ENCODE measurements at places on chromosomes 12 and 14.

- peak; percentile 6 for DNase-seq
These were observed 116.3 kb upstream of the VASH1 start for GRCh38 chr14:76644855-76645518.

- DNase-seq, result no peak
These were observed 27.9 kb downstream of the CLEC9A start for GRCh38 chr12:10058387-10058786.

- peak; percentile 6 for DNase-seq
These were observed at the start of gene PLEKHD1 for GRCh38 chr14:69484444-69485314. TSS of gene PLEKHD1 (plus strand) at chr14:69484728. CDS start at chr14:69484966, 238 bp downstream.

- peak; percentile 13 for DNase-seq
These were observed 707 bp downstream of the G2E3 start for GRCh38 chr14:30559638-30560091.

DNA sequence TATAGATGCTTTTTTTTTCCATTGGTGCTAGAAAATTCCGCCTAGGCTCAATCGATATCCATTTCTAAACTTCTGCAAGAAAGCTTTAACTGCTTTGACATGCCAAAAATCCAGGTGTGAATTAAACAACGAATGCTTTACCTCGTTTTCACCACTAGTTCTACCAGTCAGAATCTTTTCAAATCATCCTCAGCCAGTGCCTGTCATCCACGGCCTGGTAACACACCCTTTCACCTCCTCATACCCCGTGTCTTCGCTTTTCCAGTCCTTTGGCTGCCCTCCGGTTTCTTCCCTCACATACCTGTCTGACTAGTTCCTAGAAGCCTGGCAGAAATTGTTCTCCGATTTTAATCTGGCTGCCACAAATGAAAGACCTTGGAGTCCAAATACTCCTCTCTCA, 1.4 kb upstream of the PHC1 start:
- DNase-seq, result peak; percentile 8

GRCh38 chr12:58086930-58087329, 145.6 kb downstream of the ATP23 start:
- no peak for DNase-seq

DNA sequence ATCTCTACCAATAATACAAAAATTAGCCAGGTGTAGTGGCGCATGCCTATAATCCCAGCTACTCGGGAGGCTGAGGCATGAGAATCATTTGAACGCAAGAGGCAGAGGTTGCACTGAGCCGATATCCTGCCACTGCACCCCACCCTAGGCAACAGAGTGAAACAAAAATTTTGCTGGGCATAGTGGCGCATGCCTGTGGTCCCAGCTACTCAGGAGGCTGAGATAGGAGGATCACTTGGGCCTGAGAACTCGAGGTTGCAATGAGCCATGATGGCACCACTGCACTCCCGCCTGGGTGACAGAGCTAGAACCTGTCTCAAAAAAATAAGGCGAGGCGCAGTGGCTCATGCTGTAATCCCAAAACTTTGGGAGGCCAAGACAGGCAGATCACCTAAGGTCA, 9.5 kb downstream of the ATXN2 start:
- no peak for DNase-seq

- DNase-seq, result peak; percentile 5
These were observed 1.1 kb upstream of the CATSPERB start for GRCh38 chr14:91732859-91733477.

- DNase-seq, result no peak
These were observed 780.2 kb upstream of the SEL1L start for GRCh38 chr14:82313889-82314288.

GRCh38 chr14:58919217-58919616, 269.2 kb upstream of the DAAM1 start:
- no peak for DNase-seq

- DNase-seq, result no peak
These were observed 64.9 kb downstream of the FBXO33 start for GRCh38 chr14:39367387-39367751.

DNA sequence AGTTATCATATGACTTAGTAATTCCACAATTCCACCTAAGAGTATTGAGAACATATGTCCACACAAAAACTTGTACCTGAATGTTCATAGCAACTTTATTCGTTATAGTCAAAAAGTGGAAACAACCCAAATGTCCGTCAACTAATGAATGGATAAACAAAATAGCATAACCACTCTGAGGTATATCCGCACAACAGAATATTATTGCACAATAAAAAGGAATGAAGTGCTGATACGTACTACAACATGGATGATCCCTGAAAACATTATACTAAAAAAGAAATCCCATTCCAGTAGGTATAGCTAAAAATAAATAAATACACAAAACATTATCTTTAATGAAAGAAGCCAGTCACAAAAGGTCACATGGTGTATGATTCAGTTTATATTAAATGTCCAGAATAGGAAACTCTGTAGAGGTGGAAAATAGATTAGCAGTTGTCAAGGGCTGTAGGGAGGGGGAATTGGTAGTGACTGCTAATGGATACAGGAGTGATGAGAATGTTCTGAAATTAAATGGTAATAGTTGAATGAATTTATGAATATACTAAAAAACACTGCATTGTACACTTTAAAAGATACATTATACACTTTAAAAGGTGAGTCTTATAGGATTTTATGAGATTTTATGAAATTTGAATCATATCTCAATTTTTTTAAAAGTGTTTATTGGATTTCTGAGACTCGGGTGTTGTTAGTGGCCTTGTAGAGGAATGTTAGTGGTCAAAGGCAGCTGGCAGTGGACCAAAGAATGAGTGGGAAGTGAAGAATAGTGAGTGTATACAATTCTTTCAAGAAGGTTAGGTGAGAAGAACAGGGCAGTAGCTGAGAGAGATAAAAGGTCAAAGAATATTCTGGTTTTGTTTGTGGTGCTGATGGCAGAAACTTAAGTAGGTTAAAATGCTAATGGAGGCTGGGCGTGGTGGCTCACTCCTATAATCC, 36.3 kb upstream of the BAZ1A start:
- DNase-seq, result no peak

DNA sequence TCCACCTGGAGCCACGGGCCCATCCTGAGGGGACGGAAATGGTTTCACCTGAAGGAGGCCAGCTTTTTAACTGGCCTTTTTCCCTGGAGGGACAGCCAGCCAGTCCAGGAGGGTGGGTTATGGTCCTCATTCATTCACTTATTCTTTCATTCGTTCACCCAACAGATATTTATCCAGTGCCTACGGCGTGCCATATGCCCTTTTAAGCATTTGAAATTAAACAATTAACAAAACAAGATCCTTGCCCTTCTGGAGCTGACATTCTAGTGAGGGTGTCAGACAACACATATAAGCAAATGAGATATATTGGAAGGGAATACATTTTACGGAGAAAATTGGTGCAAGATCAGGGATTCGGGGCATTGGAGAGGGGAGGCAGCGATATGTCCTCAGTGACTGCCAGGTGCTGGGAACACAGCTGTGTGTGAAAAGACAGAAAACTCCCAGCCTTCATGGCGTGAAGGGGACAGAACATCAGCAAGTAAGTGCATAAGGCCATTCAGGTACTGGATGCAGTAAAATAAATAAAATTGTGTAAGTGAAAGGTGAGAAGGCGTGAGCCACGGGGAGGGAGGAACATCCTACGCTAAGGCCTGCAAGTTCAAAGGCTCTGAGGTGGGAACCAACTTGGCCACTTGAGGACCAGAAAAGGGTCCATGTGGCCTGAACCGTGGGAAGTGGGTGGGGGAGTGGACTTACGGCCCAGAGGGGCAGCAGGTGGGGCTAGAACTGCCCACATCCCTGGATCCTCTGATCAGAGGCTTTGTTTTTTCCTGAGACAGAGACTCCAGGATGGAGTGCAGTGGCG, 684 bp upstream of the ABCB9 start:
- DNase-seq, result no peak

- no peak for DNase-seq
These were observed 4.7 kb upstream of the PPP1R1A start for GRCh38 chr12:54593135-54593534.

DNA sequence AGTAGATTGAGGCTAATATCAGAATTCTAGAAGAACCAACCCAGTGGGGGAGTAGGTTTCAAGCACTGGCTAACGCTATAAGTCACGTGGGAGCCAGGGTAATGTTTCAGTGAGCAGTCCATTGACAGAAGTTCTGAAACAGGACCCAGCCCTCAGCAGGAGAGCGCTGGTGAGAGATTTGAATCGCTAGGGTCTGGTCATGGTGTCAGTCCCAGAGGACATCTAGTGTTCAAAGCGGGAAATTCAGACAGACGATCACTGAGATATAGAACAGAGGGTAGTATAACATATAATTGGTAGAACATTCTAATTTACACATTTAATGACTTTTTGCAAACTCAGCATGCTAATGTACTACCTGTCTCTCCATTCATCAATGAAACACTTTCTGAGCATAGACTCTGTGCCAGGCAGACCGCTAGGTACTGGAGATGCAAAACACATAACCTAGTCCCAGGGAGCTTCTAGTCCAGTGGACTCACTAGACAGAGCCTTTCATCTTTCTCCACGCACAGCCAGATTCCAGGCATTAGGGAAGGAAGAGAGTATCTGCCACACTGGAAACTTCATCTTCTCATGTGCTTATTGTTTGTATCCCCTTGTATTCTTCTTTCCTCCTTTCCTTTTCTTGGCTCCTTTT, 35.4 kb upstream of the RNASE3 start:
- DNase-seq, result peak; percentile 46

DNA sequence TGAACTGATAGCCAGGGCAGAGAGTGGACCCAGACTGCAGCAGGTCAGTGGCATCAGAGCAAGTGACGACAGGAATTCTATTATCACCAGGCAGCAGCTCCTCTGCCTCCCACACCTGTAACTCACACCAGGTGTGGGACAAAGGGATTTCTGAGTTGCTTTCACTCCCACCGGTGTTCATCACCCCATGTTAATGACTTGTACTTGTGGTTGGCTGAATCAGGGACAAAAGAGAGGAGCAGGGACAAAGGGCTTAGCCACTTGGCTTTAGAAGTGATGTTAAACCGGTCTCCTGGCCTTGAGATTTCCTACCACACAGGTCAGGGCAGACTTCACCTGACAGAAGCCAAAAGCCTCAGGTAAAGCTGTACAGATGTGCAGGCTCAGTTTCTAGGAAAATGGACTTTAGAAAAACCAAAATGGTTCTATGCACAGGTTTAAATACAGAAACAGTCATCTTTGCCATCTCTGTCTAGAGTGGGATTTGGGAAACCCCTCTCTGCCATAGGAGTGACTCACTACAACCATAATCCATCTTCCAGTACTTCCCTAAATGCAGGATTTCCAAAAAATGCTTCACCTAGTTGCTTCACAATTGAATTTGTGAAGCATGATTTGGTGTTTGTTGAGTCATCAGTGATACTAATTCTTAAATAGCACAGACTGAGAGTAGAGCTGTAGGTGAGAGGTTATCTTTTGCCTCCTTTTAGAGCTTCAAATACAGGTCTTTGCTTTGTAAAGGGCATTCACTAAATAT, 158.5 kb downstream of the PRKCH start:
- DNase-seq, result no peak

DNA sequence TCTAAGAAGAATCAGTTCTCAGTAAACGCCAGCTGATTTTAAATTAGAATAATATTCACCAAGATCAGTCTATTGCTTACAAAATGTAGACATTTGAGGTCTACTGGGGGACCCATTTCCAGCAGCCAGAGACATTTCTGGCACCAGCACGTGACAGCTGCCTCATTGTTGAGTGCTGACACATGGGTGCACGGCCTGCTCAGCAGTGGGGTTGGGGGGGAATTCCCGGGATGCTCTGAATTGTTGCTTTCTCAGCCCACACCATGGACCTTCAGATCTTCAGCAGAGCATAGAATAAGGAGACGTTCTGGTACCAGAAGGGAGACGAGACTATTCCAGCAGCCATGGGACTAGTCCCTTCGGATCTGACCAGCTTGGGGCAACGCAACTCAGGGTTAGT, 18.3 kb downstream of the PLEKHG7 start:
- DNase-seq, result no peak

DNA sequence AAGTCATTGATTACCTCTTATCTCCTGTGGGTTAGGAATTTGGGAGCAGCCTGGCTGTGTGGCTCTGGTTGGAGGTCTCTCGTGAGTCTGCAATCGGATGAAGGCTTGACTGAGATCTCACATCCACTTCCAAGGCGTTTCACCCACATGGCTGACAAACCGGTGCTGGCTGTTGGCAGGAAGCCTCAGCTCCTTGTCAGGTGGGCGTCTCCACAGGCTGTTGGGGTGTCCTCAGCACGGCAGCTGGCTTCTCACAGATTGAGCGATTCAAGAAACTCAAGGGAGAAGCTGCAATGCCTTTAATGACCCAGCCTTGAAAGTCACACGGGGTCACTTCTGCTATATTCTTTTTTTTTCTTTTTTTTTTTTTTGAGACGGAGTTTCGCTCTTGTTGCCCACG, 28.6 kb upstream of the CORO1C start:
- no peak for DNase-seq

All from activated T-cell treated with anti-CD3 and anti-CD28 coated beads, Interleukin-2, amount 50 U/mL, for 72 hours (primary cell).